ENCODE measurements at places on chromosomes 1 and 21.

- DNase-seq: no peak
These were observed at the start of gene OPRD1 for GRCh38 chr1:28811766-28812668. Gene OPRD1, plus strand, starts transcription at chr1:28812170. Its CDS starts 214 bp downstream, at chr1:28812384.

DNA sequence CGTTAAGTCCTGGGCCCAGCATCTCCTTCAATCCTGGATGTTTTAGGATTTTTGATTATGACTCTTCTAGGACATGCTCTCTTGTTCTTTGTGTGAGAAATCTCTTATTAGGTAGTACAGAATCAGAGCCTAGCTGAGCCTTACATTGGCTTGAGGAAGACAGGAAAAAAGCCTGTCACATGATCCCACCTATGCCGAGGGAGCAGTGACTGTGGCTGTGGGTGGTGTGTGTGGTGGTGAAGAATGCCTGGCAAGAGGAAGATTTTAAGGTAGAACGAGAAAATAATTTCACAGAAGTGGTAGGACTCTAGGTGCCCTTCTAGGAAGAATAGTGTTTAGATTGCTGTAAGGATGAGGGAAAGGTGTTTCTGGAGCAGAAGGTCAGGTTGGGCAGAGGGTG, 449.5 kb upstream of the PROX1 start:
- DNase-seq: no peak

DNA sequence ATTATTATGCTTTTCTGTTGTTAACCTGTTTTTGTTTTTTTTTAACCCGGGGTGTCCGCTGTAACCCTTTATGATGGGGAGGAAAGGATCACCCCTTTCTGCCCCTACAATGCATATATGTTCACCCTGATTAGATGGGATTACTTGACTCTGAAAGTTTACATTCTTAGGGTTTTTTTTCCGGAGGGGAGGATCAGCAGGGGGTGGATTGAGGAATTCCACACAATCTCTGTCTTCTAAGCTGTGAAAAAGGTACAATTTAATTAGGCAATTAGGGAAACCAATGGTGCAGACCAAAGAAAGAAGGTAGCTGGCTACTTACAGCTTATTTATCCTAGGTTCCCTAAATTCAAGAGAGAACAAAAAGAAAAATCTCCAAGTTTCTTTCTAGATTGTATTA, 58.3 kb downstream of the EDEM3 start:
- DNase-seq: no peak

GRCh38 chr1:232610192-232610901, 19.6 kb downstream of the SIPA1L2 start:
- DNase-seq: no peak

- DNase-seq: no peak
These were observed 6.4 kb downstream of the C1orf116 start for GRCh38 chr1:207026104-207026534.

GRCh38 chr1:24930260-24931145, at the start of gene RUNX3:
Gene RUNX3, minus strand, starts transcription at chr1:24930276. Its CDS starts 408 bp downstream, at chr1:24929868.
- DNase-seq: peak; percentile 93

DNA sequence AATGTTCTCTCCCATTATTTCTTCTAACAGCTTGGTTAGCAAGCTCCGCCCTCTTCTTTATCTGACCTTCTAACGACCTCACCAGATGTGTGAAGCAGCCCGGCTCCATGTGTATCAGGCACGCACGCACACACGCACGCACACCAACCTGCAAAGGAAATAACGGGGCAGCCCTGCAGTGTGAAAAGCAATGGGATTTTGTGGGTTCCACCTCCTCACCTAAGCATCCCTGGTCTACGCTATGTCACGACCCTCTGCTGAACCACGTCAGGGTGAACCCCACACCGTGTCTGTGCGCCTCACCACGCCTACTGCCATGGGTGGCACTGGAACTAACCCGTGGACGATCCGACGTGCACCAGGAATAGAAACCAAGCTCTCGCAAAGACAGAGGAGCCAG, 10.4 kb downstream of the SSU72 start:
- DNase-seq: no peak

- peak; percentile 80 for DNase-seq
These were observed 53.1 kb upstream of the LBR start for GRCh38 chr1:225480825-225481434.
